Activated T-helper 1 cell treated with Interleukin-2 at 50 U/mL for 16 hours (primary cell): ENCODE measurements at places on chromosomes 16 and 17.

- no peak for DNase-seq
Observed at GRCh38 chr16:88807626-88808453, 3.9 kb downstream of the APRT start.

DNA sequence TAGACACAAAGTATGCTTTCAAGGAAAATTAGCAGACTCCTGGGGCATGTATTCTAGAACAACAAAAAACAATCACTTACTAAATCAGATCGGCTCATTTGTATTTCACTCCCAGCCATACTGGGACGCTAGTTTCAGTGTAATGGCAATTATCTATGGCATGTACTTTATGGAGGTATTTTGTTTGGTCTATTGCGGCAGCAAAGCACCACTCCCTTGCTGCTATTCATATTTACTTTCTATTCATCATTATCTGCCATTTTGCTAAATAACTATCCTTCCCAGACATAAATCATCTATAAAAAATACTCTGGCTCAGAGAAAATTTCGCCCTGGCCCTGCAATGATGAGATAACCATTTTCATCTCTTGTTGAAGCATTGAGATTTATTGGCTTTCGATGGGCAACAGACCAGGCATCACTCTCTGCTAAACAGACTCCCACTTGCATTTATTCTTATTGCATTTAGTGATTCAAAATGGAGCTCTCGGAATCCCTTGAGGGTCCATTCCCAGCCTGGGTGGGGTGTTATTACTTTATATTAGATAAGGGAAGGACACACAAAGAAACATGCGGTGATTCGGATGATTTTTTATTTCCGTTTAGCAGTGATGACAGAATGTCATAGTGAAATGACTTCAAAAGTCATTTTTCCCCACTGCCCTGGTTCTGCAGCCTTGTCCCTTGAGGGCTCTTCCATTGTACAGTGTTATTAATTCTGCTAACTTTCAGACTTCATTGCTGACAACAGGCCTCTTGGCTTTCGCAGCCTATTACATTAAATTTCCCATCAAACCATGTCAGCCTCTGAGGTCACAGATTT, 225.8 kb downstream of the IRX3 start:
- no peak for DNase-seq

- no peak for DNase-seq
Observed at GRCh38 chr17:80218391-80218790, 1.7 kb downstream of the SGSH start.

GRCh38 chr16:177394-177822, 928 bp downstream of the HBA1 start:
- DNase-seq: no peak

DNA sequence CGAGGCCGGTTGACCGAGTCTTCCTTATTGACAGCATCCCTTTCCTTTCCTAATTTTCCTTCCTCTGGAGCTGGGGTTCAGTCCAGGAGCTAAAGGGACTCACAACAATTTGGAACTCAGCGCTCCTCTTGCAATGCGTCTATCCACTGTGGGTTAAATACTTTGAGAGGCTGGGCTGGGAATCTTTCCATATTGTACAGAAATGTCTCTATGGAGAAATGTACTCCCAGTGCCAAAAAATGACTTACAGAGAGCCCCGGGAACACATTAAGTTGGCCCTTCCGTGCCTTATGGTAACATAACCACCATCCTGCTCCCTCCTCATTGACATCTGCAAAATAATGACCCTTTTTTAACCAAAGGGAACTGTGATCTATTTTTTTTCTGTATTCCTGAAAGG, 192.8 kb downstream of the FTO start:
- DNase-seq: no peak

DNA sequence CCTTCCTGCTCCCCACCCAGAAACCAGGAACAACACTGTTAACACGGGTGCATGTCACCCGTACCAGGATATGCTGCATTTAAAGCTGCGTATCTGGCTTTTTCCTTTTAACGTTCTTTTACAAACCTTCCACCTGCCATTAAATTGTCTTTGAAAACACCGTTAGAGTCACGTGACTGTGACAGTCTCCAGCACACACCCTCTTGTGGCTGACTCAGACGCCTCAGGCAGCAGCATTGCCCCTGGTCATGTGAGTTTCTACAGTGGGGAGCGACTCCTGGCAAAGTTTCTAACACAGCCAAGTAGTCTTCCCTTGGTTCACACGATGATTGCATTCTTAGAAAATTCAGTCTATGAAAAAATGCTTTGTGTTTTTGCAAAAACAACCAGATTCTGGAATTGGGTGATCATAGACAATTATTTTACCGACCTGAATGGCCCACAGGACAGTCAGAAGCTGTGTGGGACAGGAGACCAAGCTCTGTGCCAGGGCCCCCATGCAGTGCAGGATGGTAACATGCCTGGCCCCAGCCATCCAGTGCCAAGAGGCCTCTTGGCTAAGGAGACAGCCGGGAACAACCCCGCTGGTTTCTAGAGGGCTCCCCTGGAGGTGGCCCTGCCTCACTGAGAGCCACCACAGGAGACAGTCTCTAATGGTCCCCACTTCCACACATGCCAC, 199.1 kb downstream of the KATNIP start:
- peak; percentile 10 for DNase-seq

DNA sequence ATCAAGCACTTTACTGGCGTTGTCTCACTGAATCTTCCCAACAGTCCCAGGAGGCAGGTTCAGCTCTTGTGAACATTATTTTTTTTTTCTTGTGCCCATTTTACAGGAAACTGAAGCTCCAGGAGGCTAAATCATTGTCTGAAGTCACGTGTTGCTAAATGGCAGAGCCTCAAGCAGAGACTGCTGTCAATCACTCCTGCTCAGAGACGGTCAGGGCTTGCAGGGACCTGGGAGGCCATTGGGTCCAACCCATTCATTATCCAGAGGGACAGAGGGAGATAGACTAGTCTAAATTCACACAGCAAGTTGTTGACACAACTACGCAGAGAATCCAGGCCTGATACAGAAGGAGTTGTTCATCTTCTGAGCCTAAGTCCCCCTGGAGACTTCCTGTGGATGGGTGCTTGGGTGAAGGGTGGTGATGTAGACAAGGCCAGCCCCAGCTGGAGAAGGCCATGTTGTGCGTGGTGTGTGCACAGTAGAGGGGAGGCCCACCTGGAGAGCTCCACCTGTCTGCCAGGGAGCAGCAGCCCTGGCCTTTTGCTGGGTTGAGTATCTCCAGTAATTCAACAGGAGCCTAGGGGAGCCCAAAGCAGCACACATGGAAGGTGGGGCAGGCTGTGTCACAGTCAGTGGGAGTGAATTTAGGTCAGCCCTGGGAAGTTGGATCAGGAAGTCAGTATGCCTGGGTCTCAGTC, 24.3 kb upstream of the C1QL1 start:
- DNase-seq: no peak

DNA sequence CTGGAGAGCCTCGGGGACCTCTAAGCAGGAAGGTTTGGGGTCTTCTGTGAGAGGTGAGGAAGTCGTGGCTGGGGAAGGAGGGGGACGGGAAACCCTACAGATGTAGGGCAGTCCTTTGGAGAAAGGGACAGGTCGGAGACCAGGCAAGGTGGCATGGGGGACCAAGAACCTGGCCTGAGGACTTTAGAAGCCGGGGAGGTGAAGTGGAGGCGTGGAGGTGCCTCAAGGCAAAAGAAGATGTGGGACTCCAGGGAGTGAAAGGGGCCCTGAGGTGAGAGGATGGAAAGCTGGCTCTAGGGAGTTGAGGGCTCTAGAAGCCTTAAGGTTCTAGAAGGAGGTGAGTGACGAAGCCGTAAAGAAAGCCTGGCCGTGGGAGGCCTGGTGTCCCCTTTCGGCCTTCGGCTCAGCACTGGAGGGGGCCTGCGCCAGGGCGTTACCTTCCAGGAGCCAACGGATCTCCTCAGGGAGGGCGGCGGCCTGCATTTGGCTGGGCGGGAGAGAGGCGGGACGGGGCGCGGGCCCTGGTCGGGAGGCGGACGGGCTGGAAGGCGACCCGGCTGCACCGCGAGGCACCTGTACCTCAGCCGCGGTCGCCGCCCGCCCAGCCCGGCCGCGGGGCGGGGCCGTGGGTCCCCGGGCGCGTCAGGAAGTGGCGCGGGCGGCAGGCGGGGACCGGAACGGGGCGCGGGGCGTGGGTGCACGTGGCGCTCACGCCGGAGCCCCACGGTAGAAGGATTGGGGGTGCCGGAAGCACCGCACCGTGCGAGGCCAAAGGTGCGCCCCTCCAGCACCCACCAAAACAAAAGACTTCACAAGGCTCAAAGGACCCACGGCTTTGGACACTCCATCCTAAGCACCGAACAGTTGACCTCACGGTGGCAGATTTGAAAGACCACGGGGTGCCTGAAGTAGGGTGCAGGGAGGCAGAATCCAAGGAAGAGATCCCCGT, at the start of gene SKAP1:
SKAP1 (minus strand) TSS at position 577 of the 949 bp plus-strand sequence.
- peak; percentile 62 for DNase-seq

DNA sequence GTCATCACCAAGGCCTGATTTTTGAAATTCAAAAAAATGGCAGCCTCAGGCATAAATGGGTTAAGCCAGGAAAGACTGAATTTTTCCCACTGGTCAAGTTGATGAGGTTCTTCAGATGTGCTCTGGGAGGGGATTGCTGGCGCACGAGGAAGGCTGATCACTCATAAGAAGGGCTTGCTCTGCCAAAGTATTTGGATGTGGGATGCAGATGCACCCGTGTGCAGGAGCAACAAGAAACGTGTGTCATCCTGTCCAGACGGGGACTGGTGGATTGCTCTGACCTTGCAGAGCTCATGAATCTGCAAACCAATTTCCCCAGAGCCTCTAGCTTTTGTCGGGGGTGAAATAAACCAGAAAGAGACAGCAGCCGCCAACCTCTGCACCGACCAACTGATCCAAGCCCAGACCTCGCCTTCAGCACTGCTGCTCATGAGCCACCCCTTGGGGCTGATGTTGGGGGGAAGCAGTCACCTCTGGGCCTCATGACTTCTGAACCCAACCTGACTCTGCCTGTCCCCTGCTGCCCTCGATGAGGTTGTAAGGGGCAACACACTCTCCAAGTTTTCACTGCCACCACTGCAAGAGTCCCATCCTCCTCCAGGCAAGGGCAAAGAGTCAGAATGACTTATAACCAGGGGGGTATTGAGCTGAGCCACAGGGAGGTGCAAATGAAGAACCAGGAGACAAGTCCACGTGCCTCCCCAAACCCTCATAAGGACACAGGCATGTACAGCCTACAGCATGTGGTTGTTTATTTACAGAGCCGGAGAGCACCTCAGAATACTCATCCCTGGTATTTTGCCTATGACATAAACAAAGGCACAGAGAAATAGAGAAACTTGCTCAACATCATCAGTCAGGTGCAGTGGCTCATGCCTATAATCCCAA, 452.0 kb downstream of the SOX9 start:
- DNase-seq: no peak

GRCh38 chr17:75034236-75034908, 12.4 kb downstream of the ATP5PD start:
- DNase-seq: peak; percentile 59

- peak; percentile 33 for DNase-seq
Observed at GRCh38 chr16:578870-579405, 9.2 kb downstream of the PIGQ start.

DNA sequence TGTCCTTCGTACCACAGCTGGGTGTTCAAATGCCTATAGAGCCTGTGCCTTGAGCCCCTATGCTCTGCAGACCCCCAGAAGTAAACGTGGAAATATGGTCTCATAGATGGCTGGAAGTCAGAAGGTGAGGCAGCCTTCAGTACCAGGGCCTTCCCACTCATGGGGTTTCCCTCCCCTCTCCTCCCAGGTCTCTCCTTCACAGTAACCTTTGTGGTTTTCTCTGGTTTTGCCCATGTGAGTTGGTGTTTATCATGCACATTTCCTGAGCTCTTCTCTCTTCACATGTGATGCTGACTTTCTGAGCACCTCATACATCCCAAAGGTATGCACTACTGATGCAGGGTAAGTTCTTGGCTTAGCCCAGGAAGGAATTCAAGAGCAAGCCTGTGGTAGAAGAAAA, 35.4 kb downstream of the TMEM114 start:
- no peak for DNase-seq

DNA sequence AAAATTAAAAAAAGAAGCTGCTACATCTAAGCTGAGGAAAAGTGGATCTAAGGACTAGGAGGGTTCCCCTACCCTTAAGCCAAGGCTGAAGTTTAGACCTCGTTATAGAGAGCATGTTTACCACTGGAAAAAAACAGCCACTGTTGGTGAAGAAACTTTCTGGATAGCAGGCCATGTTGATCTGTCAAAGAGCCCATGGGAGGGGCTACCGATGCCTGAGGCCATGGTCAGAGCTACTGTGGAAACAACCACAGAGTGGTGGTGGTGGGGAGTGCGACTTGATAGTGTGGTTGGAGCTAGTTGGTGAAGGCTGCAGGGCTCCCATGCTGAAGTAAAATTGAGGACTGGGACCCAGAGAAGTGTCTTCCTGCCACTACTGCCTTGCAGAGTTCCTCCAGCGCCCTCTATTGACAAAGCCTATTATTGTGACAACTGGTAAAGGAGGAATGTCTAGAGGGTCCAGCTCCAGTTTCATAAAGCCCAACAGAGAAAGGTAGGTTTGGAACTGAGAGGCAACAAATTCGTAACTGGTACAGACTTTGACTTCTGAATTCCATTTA, 12.7 kb upstream of the FAM20A start:
- DNase-seq: no peak

GRCh38 chr17:64683796-64684195, 21.7 kb upstream of the SMURF2 start:
- no peak for DNase-seq

- DNase-seq: no peak
Observed at GRCh38 chr16:50229149-50229726, 37.1 kb upstream of the ADCY7 start.

- DNase-seq: no peak
Observed at GRCh38 chr16:21103941-21104860, 46.4 kb downstream of the DNAH3 start.

DNA sequence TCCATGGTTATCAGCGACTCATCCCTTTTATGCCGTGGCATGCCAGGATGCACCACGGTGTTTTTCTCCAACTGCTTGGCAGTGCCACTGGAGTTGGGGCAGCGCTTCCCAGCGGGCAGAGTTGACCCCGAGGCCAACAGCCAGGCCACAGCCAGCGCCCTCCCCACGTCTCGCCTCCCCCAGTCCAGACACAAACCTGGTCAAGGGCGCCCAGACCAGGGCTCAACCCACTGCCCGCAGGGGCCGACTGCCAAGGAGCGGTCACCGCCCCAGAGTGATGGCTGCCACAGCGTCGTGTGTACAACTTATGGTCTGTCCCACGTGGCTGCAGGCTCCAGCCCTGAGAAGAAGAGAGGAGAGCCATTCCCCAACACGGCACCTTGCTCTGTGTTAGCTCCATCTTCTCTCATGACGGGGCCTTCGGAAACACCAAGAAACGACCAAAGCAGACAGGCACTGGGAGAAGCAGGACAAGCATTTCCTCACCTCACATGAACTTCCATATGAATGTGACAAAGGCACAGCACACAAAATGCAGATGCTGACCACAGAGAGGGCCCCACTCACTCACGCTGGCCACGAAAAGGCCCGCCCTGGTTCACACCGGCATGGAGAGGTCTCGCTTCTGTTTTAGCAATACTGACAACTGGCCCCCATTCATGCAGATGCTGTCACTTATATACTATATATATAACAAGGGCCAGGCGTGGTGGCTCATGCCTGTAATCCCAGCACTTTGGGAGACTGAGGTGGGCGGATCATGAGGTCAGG, 27.0 kb downstream of the AXIN1 start:
- DNase-seq: no peak

GRCh38 chr17:73359987-73360410, 48.2 kb upstream of the CDC42EP4 start:
- DNase-seq: no peak
